ENCODE measurements at places on chromosomes 4 and X.

- DNase-seq = no peak
Observed at GRCh38 chr4:156773648-156774357, 197.8 kb downstream of the PDGFC start.

- DNase-seq = peak; percentile 55
Observed at GRCh38 chr4:140359562-140360427, 13.7 kb upstream of the SCOC start.

GRCh38 chrX:150762258-150763165, 69.3 kb downstream of the MTMR1 start:
- DNase-seq = no peak

- no peak for DNase-seq
Observed at GRCh38 chrX:107673933-107674479, 45.7 kb downstream of the PRPS1 start.

DNA sequence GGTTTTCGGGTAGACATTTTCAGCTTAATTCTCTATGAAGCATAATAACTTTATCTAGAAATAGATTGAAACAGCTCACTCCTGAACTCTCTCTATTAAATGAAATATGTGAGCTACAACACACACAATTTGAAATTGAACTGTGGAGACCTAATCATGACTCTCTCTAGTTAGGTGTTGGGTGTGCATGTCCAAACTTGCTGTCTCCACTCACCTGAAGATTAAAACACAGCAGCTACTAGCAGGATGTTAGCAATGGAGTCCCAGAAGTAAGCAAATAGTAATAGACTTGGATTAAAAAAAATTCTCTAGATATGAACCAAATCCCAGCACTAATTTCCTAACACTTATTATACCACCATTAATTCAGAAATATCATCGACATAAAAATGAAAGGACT, 173.1 kb downstream of the FSTL5 start:
- no peak for DNase-seq

DNA sequence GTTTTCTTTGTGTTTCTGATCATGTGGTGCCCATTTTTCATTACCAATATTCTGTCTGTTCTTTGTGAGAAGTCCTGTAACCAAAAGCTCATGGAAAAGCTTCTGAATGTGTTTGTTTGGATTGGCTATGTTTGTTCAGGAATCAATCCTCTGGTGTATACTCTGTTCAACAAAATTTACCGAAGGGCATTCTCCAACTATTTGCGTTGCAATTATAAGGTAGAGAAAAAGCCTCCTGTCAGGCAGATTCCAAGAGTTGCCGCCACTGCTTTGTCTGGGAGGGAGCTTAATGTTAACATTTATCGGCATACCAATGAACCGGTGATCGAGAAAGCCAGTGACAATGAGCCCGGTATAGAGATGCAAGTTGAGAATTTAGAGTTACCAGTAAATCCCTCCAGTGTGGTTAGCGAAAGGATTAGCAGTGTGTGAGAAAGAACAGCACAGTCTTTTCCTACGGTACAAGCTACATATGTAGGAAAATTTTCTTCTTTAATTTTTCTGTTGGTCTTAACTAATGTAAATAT, 110.4 kb downstream of the IL13RA2 start:
- DNase-seq = no peak

DNA sequence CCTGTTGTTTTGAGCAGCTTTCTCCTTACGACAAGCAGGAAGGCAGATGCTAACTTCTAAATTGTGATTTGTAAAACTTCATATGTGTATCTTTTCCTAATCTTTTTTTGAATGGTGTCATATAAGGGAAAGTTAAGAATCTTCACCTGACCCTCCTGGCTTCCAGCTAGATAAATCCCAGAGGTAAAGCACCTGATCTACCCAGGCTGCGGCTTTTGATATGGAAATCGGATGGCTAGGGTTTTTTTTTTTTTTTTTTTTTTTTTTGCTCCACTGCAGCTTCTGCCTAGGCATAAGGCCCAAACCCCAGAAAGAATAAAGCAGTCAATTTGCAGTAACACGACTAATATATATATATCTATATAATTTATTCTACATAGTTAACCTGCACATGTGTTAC, 10.0 kb downstream of the MAB21L2 start:
- DNase-seq = no peak
